ENCODE measurements at places on chromosomes 11 and 22.

DNA sequence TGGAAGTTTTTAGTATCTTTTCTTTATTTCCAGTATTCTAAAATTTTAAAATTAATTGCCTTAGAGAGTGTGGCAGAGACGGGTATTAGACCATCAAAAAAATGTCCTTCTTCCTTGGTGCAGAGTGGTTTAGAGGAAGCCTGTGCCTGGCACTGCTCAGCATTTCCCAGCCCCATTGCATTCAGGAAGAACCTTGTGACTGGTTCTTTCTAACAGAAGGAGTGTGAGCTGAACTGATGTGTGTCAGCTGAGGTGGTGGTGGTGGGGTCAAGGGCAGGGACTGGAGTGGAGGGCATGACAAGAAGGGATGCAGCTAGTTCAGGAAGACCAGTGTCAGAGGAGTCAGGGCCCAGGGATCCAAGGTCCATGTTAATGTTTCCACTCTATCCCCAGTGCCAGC, 58.7 kb upstream of the FDX1 start:
- no peak for DNase-seq

DNA sequence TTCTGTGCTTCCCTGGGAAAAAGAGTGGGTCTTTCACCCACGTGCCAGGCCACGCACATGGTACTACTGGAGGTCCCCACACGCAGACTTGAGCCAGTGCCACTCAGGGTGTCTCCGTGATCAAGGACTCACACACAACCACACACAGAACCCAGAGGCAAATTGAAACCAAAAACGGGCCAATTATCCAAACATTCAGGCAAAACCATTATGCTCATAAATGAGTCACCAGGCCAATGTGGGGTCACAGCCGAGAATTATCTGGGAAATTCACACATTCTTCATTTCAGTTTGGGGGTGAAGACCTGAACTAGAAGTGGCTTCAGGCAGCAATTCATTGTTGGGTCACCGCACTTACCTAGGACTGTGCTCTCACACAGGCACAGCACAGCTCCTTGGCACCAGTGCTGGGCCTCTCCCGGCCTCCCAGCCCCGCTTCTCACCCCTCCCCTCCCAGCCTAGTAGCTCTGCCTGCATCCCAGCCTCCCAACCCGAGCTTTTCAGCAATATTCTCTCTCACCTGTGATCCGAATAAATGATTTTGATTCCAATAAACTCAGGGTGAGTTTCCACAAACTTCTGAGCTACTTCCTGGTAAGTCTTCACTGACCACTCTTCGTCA, 28.0 kb downstream of the ADA2 start:
- DNase-seq = peak; percentile 41

DNA sequence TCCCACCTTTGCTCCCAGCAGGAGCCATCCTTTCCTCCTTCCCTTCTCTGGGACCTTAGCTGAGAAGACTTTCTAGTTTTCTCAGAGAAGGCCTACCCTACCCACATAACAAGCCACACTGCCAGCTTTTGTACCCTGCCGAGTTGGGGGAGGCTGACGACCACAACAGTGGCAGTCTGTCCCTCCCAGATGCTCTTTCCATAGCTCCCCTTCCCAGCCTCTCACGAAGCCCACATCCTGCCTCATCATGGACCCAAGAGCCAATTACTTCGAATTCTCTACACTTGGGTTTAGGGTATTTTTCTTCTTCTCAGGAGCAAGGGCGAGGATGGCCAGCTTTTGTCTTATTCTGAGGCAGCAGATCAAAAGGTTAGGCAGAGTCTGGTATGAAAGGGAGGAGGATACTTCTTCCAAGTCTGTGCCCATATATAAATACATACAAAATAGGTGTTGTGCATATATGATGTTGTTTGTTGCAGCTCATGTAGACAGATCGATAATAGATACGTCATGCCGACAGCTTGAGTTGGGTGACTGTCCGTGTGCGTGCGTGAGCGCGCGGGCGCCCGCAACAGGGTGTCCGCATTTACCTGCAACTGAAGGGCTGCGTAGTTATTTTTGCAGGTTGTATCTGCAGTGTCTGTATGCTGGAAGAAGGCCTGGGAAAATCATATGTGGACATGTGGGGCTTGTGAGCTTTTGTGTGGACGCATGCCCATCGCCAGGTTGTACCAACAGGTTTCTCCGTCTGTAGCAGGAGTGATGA, 846 bp upstream of the NRGN start:
- DNase-seq = no peak

GRCh38 chr11:64502634-64503033, 88.4 kb upstream of the SLC22A12 start:
- no peak for DNase-seq

- no peak for DNase-seq
Measured at GRCh38 chr11:30257058-30257457, 26.2 kb downstream of the FSHB start.

- no peak for DNase-seq
Measured at GRCh38 chr22:20918663-20919218, 1.5 kb downstream of the CRKL start.

DNA sequence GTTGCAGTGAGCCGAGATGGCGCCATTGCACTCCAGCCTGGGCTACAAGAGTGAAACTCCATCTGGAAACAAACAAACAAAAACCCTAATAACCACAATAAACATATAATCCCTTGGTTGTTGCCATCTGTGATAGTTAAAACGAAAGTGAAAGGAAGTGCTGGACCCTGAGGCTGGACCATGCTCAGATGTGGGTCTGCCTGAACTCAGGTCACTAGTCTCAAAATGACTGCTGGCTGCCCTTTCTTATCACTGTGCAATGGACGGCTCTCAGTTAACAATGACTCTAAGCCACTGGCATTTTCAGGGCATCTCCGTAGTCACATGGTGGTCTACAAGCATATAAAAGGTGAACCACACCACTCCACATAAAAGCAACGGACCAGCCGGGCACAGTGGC, 48.2 kb upstream of the FTH1 start:
- no peak for DNase-seq

All from myocyte (in vitro differentiated cells).